Fibroblast of pulmonary artery (primary cell): ENCODE measurements at places on chromosomes 16 and 17.

- no peak for DNase-seq
These were observed 180.7 kb downstream of the PARN start for GRCh38 chr16:14449334-14449733.

GRCh38 chr17:46115699-46116098, 77.5 kb downstream of the KANSL1 start:
- no peak for DNase-seq

- no peak for DNase-seq
These were observed 21.5 kb upstream of the SKAP1 start for GRCh38 chr17:48451489-48451888.

- DNase-seq: peak; percentile 40
These were observed 254.5 kb upstream of the CACNG5 start for GRCh38 chr17:66580184-66580955.

GRCh38 chr16:27899736-27900135, 163.8 kb downstream of the GSG1L start:
- DNase-seq: no peak

DNA sequence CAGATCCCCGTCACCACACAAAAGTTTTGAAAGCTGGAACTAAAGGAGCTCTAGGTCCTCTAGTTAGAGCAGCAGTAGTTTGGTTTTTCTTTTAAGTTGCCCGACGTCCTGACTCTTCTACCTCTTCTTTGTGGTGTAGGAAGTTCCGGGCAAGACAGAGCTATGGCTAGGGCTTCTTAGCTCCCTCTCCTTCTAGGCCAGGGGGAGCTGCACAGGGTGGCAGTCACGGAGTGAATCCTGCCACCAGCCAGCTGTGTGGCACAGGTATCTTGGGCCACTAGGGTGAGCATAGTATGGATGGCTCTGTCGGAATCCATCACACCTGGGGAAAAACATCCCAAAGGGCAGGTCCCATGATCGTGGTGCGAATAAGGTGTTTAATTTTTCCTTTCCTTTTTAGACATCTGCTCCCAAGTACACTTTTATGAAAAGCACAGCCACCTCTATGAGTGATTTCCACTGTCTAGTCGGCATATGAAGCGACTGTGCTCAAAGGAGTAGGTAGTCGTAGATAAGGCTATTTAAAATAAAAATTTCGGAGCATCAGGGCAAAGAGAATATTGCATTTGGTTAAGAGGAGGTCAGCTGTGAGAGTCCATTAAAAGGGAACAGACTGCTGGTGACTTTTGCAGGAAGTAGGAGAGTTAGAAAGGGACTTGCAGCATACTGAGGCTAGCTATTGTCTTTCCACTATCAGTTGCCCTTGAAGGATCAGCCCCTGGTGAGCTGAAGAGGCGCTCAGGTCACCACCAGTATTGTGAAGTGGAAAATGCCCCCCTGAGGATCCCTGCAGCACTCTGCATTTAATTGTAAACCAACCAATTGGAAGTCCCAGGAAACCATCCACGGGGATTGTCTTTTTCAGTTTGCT, 2.1 kb downstream of the PRKCA start:
- DNase-seq: peak; percentile 33

GRCh38 chr16:56477096-56477878, 25.9 kb downstream of the OGFOD1 start:
- peak; percentile 89 for DNase-seq

- no peak for DNase-seq
These were observed 45.8 kb upstream of the HELZ start for GRCh38 chr17:67290711-67291291.

DNA sequence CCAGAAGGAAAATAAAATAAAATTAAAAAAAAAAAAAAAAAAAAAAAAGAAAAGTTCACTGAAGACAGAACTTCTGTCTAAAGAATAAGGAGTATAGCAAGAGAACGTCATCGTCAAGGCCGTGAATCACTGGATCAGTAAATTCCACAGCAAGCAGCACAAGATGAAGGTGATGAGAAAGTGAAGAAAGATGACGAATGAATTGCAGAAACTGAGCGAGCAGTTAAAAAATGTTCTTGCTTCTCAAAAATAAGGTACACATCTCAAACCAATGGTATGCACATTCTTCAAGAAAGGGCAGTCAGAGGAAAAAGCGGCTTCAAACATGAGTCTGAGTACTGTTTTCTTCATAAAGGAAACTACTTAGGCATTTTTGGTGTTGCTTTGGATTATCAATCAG, 104.7 kb downstream of the SMG6 start:
- peak; percentile 78 for DNase-seq

DNA sequence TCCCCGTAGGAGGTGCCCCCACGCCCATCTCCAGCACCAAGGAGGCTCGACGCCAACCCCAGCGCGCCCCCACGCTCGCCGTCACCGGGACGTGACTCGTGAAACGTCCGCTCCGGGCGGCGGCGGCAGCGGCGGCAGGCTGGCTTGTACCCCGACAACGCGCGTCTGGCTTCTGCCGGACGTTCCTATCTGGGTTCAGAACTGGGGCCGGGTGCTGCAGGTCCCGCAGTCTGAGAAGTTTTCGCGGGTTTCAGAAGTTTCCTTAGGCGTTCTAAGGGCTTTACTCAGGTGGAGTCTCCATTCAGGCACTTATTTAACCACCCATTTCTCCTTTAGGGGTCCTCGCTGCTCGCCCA, 672 bp upstream of the ALKBH5 start:
- peak; percentile 86 for DNase-seq

GRCh38 chr16:4015275-4016004, 100.8 kb downstream of the ADCY9 start:
- no peak for DNase-seq

DNA sequence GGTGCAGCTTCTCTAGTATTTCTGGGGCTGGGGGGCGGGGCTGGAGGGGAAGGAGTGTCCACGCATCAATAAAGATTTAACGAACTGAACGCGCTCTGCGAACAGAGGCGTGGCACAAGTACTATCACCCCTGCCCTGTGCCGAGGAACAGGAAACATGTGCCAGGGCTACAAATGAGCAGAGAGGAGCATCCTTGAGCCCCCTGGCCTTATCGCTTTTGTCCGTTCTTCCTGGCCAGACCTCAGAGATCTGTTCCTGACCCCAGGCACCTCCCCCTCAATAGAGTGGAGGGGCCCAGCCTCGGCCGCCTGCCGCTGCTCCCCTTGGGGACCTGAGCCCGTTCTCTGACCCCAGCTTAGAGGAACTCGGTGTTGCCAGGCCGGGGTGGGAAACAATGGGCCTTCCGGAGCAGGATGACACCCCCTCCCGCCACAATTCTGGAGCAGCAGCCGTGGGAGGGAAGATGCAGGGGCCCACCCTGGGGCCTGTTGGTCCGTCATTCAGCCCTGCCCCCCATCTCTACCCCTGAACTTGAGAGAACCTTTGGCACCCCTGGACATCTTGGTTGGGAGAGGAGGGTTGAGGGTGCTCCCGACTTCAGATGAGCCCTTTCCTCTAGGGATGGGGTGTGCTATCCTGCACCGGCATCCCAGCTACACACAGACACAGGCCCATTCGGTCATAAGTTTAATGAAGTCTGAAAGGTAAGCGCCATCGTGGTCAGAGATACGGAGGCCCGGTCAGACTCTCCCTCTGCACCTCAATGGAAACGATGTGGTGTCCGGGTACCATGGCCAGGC, 1.1 kb downstream of the NAA38 start:
- DNase-seq: peak; percentile 69

- no peak for DNase-seq
These were observed 139.2 kb downstream of the CDK5R1 start for GRCh38 chr17:32625971-32626370.

GRCh38 chr16:9212621-9213020, 121.2 kb downstream of the HAPSTR1 start:
- no peak for DNase-seq

GRCh38 chr16:83776944-83777343, 30.8 kb upstream of the HSBP1 start:
- DNase-seq: no peak

GRCh38 chr17:13958773-13959172, 110.5 kb upstream of the COX10 start:
- no peak for DNase-seq

DNA sequence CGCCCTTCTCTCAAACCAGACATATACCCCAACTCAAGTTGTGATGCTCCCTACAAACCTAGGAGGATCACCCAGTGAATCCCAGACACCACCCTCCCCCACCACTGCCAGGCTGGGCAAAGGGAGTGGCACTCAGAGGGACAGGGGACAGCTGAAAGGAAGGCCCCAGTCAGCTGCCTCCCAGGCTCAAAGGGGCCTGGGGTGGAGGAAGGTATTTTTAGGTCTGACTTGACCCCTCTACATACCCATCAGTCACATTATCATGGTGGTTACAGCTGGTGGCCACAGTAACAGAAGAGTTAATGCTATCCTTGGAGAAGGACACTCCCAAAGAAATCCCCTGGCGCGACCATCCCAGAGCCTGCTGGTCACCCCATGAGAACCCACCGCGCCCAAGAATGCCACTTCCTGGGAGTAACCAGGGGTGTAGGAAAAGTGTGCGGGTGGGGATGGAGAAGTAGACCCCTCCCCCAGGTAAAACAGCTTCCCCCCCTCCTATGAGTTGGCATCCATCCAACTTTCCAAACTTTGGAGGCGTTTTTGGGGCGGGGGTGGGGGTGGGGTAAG, 1.1 kb downstream of the CACNB1 start:
- no peak for DNase-seq

GRCh38 chr16:68642047-68642435, 3.1 kb upstream of the CDH3 start:
- DNase-seq: no peak

DNA sequence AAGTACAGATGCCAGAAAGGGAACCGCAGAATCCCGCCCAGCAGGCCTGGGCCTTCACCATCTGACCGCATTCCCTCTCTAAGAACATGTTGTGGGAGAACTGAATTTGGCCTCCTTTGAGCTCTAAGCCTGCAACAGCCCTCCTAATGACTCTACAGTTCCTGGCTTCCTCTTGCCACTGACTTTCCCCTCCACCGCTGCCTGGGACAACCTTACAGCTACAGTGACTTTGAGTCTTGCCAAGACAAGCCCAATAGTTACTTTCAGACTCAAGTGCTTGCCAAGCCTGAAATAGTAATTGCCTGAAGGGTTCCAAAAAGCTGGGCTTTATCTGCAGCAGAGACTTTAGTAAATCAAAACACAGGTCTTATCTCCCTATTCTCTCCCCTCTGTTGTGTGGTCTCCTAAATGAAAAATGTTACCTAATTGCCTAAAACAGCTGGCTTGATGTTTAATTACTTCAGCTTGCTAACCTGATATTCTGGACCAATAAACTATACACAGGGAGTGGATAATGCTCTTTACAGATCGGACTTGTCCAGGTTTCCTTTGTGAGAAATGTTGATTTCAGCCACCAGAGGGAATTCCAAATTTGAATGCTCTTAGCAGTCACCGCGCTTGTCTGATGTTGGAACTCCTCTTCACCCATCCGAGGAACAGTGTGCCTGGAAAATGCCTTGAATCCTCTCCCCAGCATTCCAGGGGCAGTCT, 85.1 kb upstream of the TBX2 start:
- DNase-seq: peak; percentile 76

- no peak for DNase-seq
These were observed 119.5 kb upstream of the CORO6 start for GRCh38 chr17:29742210-29742513.

GRCh38 chr17:77872199-77872598, 86.3 kb upstream of the TNRC6C start:
- no peak for DNase-seq

DNA sequence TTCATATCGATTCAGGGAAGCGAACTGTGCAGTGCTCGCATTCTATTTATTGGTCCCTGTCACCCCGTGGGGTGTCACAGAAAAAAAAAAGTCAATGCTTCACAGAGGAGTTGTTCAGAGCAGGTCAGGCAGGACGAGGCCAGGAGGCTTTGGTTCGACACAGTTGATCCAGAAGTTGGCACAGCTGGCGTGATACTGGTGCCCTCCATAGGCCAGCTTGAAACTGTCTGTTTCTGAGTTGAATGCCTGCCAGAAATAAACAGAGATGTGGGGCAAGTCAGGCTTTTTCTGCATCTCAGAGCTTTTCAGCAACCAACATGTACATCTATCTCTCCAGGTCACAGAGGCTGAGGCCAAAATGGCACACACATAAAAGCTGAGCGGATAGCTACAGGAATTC, 29.1 kb downstream of the DUSP14 start:
- DNase-seq: no peak
